ENCODE measurements at places on chromosomes 7 and 10. TPM values are rescaled to one million over a fixed set of nuclear protein-coding genes. Genes with fewer than 3 reads are reported as not detected.
A peak's percentile ranks its signal among the peaks of the same experiment; 100 is the strongest.

The SEMA3D gene
- not detected for total RNA-seq

DNA sequence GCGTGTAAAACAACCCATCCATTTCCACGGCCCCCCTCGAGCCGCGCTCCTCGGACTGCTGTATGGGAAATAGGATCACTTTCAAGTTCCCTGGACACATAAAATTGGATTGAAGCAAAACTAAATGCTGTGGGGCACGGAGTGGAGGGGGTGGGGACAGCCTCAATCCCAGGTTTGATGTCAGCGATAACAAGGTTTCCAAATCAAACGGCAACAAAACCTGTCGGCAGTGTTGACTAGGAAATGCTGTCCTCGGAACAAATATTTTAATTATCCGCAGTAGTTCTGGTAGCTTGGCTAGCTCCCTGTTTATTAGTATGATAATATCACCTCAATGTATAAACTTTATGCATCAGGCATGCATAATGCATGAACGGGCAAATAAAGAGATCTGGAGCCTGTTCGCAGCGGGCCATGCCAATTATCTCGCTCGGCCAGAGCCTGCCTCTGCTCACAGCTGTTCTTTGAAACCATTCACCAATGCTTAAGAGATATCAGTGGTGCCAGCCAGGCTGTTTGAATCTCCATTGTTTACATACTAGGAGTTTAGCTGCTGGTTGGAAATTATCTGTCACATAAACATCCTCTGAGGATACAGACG is 161.1 kb downstream of the PAXIP1 start:
- H3K4me3 ChIP-seq: no peak overlapping the region
- DNase-seq: no peak
- no peaks in the 10 kb centered on the region for H3K4me1 ChIP-seq
- peaks cover 19% of the 10 kb centered on the region for H3K27me3 ChIP-seq

DNA sequence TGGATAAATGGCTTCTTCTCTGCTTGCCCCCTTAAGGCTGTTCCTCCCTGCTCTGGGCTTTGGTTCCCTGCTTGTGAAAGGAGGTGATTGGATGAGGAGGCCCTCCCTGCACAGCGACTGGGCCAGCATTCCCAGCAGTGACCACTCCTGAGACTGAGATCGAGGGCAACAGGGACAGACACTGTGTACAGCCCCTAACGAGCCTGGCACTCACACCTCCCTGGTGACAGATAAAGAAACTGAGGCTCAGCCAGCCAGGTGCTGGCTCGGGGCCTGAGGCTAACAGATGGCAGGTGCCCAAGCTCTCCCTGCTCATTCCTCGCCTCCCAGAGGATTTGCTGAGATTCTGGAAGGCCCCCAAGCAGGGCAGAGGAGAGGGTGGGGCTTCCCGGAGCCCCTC is 12.0 kb upstream of the AQP1 start:
- no peak for DNase-seq
- no peak overlapping the region for H3K27ac ChIP-seq
- no peak overlapping the region for H3K4me3 ChIP-seq
- no peaks in the 10 kb centered on the region for H3K27me3 ChIP-seq

DNA sequence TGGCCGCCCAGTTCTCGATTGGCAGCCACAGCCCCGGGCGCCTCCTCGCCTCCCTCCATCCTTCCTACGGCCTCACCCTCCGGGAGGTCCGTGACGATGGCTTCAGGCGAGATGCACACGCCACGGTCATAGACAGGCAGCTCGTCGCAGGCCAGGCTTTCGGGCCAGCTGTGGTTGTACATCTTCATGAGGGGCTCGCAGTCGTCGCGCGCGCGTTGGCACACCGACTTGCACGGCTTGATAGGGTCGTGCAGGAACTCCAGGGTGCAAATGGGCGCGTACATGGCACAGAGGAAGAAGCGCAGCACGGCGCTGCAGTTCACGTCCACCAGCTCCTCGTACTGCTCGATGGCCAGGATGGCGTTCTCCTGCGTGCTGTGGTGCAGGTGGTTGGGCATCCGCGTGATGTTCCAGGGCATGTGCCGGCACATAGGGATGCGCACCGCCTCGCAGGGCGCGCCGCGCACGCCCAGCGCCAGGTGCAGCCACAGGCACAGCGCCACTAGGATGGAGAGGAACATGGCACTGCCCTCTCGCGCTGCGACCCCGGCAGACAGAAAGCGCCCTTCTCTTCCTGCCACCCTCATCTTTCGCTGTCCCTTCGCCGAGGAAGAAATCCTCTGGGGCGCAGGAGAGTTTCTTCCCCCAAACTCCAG is 472 bp downstream of the SFRP4 start:
- H3K4me3 ChIP-seq: peak overlapping the region; percentile 58
- H3K4me1 ChIP-seq: peaks cover 15% of the 10 kb centered on the region
- DNase-seq: peak; percentile 12
- H3K27ac ChIP-seq: no peak overlapping the region
- no peaks in the 10 kb centered on the region for H3K36me3 ChIP-seq

DNA sequence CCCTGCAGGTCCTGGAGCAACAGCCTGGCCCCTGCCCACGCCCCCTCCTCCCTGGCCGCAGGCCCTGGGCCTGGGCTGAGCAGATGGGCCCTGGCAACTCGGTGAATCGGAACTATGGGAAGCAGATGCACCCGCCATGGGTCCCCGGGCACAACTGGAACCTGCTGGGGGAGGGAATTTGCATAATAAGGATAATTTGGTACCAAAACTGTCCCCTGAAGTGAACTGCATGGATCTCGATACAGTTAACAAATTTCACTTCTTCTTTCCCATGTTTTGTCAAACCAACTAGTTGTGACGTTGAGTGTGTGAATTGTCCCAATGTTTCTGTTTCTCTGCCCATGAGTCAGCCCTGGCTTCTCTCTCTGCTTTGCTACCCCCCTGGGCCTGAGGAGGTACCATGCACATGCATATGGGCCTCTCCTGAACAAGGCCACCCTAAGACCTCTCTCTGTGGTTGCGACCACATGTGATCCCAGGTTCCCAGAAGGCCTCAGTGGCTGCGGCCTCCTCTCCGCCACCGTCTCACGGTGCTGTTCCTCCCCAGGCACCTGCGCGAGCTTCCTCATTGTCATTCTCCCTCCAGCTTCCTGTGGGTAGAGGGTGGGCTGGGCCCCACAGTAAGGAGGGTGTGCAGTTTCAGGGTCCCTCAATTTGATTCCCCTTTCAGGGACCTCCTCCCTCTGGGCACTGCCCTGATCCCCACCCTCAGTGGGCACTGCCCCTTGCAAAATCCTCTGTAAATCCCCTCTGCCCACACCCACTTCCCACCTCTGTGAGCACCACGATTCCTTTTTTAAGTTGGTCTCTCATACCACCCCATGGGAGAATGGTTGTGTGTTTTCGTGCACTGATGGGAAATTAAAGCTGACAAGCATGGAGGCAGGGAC is 40.0 kb downstream of the FIGNL1 start:
- peaks cover 68% of the 10 kb centered on the region for H3K4me1 ChIP-seq
- peaks cover 6% of the 10 kb centered on the region for H3K36me3 ChIP-seq
- H3K4me3 ChIP-seq: peak overlapping the region; percentile 18
- no peaks in the 10 kb centered on the region for H3K27me3 ChIP-seq
- H3K27ac ChIP-seq: peak overlapping the region; percentile 78

- no peak overlapping the region for H3K4me3 ChIP-seq
- H3K4me1 ChIP-seq: no peaks in the 10 kb centered on the region
- DNase-seq: peak; percentile 53
- no peaks in the 10 kb centered on the region for H3K27me3 ChIP-seq
Observed at GRCh38 chr7:8724080-8724718, 290.8 kb downstream of the NXPH1 start.

The AKR1C4 gene
- total RNA-seq: not detected

Measured in activated CD8-positive, alpha-beta T cell treated with anti-CD3 and anti-CD28 coated beads for 36 hours (primary cell).